ENCODE measurements at places on chromosomes 13 and 19.

GRCh38 chr19:39524495-39524894 is 8.2 kb downstream of the EID2B start:
- DNase-seq = no peak

DNA sequence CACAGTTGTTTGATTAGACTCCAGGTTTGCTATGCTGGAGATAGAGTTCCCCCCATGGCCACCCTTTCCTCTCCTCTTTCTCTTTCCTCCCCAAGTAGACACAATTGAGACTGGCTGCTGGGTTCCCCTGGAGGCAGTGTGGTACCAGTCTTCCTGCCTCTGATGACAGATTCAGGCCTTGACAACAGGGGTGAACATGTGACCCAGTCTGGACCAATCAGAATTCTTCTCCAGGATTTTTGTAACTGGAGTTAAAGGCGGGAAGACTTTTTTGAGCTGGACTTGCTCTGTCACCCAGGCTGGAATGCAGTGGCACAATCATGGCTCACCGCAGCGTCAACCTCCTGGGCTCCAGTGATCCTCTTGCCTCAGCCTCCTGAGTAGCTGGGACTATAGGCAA is 48.7 kb downstream of the CCNE1 start:
- DNase-seq = no peak

DNA sequence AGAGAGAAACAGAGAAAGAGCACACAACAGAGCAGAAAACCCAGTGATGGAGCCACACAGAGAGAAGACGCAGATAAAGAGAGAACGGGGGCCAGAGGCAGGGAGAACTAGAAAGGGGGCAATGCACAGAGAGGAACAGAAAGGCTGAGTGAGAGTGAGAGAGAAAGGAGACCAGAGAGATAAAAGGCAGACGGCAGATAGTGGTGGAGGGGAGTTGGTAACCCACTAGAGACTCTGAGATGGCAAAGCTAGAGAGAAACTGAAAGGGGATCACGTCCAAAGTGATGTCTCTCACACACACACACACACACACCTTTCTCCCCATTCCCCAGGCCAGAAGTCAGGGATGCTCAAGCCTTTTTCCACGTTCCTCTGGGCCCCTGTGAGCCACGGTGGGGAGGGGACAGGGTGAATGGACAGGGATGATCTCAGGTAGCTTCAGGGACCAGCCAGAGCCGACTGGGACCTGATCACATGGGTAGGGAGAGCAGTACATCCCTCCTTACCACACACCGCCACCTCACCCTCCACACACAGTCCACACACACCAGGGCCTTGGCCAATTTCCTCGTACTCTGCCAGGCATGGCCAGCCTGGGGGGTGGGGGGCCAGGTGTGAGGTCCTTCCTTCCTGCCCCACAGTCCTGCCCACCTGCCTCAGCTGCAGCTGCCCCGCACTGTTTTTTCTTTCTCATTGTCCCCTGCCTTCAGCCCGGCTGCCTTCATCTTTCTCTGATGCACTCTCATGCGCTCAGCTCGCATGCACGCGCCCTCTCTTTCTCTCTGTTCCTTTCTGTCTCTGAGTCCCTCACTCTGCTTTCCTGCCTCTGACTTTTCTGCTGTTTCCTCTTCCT is 22.5 kb upstream of the POU2F2 start:
- no peak for DNase-seq

DNA sequence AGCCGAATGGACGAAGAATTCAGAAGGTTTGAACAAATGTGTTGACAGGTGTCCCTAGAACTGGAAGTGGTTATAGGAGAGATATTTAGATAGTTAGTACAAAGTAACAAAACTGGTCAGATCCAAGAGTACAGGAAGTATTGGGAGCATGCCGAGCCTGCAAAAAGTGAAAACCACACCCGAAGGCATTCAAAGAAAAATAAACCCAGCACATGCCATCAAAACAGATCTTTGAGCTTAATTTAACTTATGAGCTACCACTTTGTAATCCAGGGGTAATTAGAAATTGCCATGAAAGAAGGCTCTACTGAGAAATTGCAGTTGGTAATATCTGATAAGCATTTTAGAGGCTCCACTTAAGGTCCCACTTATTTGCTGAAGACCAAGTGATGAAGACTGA is 214.2 kb downstream of the DNAJC15 start:
- no peak for DNase-seq

GRCh38 chr13:69737129-69737935 is 370.3 kb upstream of the ATXN8OS start:
- DNase-seq = no peak

- DNase-seq = no peak
Measured at GRCh38 chr19:50994129-50994528, 7.3 kb downstream of the KLK8 start.

- no peak for DNase-seq
Measured at GRCh38 chr19:50269653-50270052, 59.5 kb downstream of the KCNC3 start.

GRCh38 chr19:58336820-58337219 is 10.0 kb downstream of the ZSCAN22 start:
- DNase-seq = no peak

DNA sequence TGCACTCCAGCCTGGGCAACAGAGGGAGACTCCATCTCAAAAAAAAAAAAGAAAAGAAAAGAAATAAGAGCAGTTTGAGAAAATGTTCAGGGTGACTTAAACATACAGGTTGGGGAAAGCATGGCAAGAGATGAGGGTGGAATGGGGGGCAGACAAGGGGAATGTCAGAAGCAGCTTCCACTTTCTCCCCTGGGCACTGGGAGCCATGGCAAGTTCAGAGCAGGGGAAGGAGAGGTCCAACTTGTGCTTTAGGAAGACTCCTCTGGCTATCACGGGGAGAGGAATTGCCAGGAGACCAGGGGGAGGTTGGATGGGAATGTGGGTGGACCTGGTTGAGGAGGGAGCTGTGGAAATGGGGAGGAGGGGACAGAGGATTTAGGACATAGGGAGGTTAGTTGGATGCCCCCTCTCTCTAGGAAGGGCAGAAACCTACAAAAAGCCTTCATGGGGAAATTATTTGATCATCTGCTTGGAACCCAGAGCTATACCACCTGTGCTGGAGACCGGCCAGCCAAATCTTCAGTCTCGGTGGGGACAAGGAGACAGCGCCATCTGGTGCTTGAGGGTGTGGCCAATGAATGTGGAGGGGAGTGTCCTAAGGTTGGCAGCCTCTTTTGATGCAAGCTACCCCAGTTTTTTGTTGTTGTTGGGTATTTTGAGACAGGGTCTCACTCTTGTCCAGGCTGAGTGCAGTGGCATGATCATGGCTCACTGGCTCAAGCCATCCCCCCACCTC is 7.3 kb upstream of the STRN4 start:
- peak; percentile 73 for DNase-seq

- DNase-seq = no peak
Measured at GRCh38 chr13:31978021-31978420, 53.6 kb upstream of the FRY start.

DNA sequence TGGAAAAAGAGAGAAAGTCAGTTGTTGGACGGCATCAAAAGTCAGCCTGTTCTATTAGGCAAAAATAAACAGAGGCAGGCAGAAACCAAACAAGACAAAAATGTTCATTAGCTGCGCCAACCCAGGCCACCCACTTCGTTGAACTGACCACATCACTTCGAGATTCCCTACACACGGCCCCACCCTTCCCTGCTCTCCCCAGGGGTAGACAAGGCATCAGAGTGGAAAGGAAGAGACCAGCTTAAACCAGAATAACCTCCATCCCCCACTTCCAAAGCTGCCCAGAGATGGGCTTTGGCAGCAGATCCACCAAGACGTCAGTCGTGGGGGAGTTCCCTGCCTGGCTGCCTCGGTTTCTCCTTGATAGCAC is 204.6 kb upstream of the TSHZ3 start:
- no peak for DNase-seq

GRCh38 chr19:33235269-33235995 is 9.8 kb upstream of the SLC7A10 start:
- DNase-seq = peak; percentile 85

DNA sequence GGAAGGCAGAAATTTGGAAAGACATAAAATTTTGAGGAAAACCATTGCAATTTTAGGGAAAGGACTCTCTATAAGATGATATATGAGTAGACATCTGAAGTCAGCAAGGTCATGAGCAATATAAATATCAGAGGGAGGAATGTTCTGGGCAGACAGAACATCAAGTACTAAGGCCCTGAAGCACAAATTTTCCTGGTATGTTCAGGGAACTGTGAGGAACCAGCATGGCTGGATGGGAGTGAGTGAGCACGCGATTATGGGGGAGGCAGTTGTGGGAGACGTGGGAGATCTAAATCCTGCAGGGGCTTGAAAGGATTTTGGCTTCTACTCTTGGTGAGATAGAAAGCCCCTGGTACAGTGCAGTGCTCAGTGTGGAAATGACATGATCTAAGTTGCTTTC is 112.0 kb downstream of the TBC1D4 start:
- no peak for DNase-seq

- no peak for DNase-seq
Measured at GRCh38 chr13:91739751-91740150, 341.3 kb downstream of the GPC5 start.

GRCh38 chr19:32642771-32643170 is 32.2 kb downstream of the ANKRD27 start:
- peak; percentile 60 for DNase-seq

DNA sequence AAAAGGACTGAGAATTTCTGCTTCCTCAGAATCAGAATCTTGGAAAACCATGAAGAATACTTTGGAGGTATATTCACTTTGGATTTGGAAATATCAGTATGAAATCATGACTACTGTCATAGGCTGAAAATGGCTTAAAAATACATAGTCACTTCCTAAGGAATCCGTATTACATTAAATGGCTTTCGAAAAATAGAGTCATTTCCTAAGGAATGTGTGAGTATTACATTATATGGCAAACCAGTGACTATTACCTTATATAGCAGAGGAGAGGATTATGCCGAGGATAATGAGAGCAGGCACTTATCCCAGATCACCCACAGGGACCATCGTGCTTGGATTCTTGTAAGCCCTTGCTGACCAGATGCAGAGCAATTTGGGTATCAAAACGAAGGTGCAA is 1471.8 kb downstream of the EFNB2 start:
- no peak for DNase-seq

GRCh38 chr19:19078801-19079200 is 15.0 kb downstream of the SLC25A42 start:
- DNase-seq = no peak

- peak; percentile 43 for DNase-seq
Measured at GRCh38 chr13:28204690-28205443, 66.5 kb downstream of the PAN3 start.

GRCh38 chr13:43347877-43348276 is 324.5 kb downstream of the DNAJC15 start:
- DNase-seq = no peak
